HFFc6 (cell line): ENCODE measurements at places on chromosomes 5 and 9. TPM values are rescaled to one million over a fixed set of nuclear protein-coding genes. Genes with fewer than 3 reads are reported as not detected.

PCDHGA11 gene
- total RNA-seq, result 2.0 to 9.7 TPM (median 2.6 TPM) in 3 replicates

DNA sequence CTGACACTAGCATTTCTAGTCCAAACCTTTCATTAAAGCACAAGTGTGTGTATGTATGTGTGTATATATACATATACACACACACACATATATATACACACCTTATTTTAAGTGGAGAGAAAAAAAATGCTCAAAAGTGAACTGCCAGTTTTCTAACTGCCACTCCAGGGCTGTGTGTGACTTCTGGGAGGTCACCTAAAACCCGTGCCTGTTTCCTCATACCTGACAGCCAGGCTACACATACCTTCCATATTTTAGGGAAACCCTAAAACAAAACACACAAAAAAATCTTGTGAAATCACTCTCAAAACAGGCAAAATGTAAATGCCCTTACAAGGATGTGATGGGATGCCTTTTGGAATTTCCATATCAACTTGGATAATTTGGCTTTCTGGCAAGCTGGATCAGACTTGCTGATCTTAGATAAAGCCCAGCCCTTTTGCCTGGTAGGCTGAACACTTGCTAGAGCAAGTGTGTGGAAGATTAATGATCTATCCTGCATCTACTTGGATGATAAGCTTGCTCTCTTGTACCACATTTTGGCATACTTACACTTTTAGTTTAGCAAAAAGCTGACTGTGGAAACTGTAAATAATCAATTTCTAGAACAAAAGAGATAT lies 127.8 kb downstream of the GNAQ start:
- no peak for DNase-seq

CCDC171 gene
- 0.55 to 0.70 TPM (median 0.64 TPM) in 3 replicates for total RNA-seq

PCDHGB6 gene
- 1.1 to 1.7 TPM (median 1.2 TPM) in 3 replicates for total RNA-seq

DNA sequence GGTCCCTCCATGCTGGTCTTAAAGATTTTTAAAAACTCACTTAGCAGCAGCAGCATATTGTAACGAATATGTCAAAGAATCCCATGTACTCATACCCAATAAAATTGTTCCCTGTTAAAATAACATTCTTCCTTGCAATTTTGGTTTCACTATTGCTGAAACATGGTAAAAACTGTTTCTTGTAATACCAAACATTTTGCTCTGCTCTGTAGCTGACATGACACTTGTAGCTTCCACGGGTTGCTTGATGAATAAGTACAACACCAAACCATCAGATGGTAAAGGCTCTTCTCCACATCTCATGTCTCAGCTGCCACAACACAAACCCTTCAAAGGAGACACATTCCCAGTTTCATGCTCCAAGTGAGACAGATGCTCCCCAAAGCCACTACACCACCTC lies 180.7 kb upstream of the PTGER4 start:
- DNase-seq, result no peak

DNA sequence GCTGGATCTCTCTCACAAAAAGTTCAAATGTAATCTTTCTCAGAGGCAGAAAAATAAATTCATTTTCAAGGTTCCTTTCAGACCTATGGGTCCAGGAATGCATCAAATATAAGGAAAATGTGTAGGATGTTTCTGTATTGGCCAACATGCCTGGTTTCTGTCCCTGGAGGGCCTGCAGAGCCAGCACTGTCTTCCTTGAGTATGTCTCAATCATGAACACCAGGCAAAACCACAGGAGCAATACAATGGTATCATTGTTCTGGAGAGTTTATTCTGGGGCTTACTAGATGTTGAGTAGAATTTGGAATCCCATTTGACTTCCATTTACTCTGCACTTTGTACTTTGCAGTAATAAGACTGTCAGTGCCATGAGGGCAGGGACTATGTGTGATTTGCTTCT lies 23.5 kb downstream of the INSYN2B start:
- no peak for DNase-seq

DNA sequence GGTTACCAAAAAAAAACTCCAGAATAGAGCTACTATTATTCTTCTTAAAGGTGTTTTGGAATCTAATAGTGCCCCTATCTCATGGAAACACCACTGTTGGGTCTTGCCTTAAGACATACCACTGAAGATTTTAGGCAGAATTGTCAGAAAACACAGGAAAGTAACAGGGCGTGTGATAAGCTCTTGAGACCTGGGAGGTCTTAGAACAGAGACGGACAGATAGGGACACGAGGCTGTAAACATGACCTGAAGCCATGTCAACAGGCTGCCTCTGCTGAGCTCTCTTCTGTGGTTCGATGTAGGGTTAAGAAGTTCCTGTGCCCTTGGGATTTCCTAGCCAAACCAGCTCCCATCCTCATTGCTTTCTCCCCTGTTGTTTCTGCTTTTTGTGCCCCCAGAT lies 69.3 kb downstream of the CTSL start:
- no peak for DNase-seq

LEAP2 gene
- total RNA-seq, result 0.26 and 0.40 TPM in 2 replicates
